Kidney (tissue), 22 donors: ENCODE measurements at places on chromosomes 13 and 19. TPM values are rescaled to one million over a fixed set of nuclear protein-coding genes. Genes with fewer than 3 reads are reported as not detected.

MYO1F gene
- 35.8 TPM for total RNA-seq

ZNF763 gene
- 9.8 TPM for total RNA-seq

SIN3B gene
- total RNA-seq, result 62.0 TPM

GEMIN7 gene
- 17.2 TPM for total RNA-seq

DNA sequence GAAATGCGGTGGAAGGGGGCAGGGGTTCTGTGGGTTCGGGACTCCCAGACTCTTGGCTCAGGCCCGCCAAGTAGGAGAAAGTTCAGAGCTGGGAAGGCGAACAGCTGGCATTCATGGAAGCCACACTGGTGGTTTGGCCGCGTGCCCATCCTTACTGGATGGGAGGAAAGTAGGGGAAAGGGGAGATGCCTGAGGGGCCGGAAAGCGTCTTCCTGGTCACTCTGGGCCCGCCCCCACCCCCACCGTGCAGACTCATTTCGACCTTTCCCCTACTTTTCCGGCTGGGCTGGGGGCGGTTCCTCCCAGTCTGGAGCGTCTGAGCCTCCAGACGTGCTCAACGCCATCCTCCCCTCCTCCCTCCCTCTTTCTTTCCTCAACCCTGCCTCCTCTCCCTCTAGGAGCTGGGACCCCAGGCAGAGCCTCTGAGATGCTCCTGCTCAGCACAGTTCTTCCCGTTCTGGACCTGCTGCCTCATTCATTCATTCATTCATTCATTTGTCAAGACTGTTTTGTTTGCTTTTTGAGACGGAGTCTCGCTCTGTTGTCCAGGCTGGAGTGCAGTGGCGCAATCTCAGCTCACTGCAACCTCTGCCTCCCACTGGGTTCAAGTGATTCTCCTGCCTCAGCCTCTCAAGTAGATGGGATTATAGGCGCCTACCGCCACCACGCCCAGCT is 3.5 kb downstream of the ANGPTL4 start:
- peaks cover 20% of the 10 kb centered on the region for H3K4me1 ChIP-seq
- no peak overlapping the region for H3K4me3 ChIP-seq
- no peaks in the 10 kb centered on the region for H3K36me3 ChIP-seq

GRCh38 chr13:67469623-67470022 is 239.5 kb upstream of the PCDH9 start:
- H3K4me3 ChIP-seq, result no peak overlapping the region
- no peak overlapping the region for H3K27ac ChIP-seq
- DNase-seq, result no peak
- no peaks in the 10 kb centered on the region for H3K27me3 ChIP-seq

GRCh38 chr13:61179741-61180140 is 235.9 kb downstream of the PCDH20 start:
- H3K4me1 ChIP-seq, result peaks cover 5% of the 10 kb centered on the region
- H3K4me3 ChIP-seq, result no peak overlapping the region
- no peaks in the 10 kb centered on the region for H3K36me3 ChIP-seq
- no peak overlapping the region for H3K27ac ChIP-seq

FCER2 gene
- 1.0 TPM for total RNA-seq

DNA sequence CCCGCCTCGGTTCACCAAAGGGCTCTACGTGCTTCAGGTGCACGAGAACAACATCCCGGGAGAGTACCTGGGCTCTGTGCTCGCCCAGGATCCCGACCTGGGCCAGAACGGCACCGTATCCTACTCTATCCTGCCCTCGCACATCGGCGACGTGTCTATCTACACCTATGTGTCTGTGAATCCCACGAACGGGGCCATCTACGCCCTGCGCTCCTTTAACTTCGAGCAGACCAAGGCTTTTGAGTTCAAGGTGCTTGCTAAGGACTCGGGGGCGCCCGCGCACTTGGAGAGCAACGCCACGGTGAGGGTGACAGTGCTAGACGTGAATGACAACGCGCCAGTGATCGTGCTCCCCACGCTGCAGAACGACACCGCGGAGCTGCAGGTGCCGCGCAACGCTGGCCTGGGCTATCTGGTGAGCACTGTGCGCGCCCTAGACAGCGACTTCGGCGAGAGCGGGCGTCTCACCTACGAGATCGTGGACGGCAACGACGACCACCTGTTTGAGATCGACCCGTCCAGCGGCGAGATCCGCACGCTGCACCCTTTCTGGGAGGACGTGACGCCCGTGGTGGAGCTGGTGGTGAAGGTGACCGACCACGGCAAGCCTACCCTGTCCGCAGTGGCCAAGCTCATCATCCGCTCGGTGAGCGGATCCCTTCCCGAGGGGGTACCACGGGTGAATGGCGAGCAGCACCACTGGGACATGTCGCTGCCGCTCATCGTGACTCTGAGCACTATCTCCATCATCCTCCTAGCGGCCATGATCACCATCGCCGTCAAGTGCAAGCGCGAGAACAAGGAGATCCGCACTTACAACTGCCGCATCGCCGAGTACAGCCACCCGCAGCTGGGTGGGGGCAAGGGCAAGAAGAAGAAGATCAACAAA is 2.6 kb downstream of the PCDH17 start:
- DNase-seq, result peak; percentile 66
- no peak overlapping the region for H3K27ac ChIP-seq
- peak overlapping the region; percentile 62 for H3K4me3 ChIP-seq

SPPL2B gene
- 94.1 TPM for total RNA-seq

DNA sequence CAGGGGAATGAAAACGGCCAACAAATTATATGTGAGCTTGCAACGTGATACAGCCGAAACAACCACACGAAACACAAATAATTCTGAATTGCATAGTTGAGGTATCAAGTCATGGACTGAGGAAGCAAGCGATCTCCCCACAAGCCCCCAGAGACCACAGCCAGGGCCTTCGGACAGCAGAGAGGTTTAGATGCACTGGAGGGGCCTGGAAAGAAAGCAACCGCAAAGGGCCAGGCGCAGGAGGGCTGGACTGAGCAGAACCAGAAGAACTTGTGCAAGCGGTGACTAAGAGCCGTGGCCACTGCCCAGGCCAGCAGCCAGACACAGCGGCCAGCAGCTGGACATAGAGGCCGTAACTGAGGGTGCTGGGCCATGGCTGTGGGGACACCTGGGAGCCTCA is 131.4 kb downstream of the TNFRSF19 start:
- H3K4me1 ChIP-seq, result peaks cover 11% of the 10 kb centered on the region
- H3K27me3 ChIP-seq, result no peaks in the 10 kb centered on the region
- H3K36me3 ChIP-seq, result no peaks in the 10 kb centered on the region
- DNase-seq, result no peak
- H3K27ac ChIP-seq, result no peak overlapping the region

DNA sequence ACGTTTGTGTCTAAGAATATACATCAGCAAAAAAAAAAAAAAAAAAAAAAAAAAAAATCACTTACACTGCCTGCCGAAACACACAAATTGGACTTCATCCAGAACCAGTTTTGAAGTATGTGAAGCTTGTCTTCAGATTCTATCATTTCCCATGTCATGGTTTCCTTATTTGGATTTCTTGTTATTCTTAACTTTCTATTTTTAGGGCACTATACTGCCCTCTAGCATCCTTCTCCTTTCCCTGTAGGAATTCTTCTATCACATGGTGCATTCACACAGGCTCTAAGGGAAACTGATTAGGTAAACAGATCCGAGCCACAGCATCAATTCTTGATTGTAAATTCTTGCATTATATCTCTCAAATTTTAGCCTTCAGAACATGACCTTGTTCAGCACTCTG is 1507.5 kb downstream of the OLFM4 start:
- H3K27ac ChIP-seq, result no peak overlapping the region
- no peak overlapping the region for H3K4me3 ChIP-seq
- DNase-seq, result peak; percentile 6
- H3K4me1 ChIP-seq, result no peaks in the 10 kb centered on the region
- H3K36me3 ChIP-seq, result no peaks in the 10 kb centered on the region

THAP8 gene
- 3.7 TPM for total RNA-seq

- no peak overlapping the region for H3K4me3 ChIP-seq
- no peak overlapping the region for H3K27ac ChIP-seq
- no peaks in the 10 kb centered on the region for H3K4me1 ChIP-seq
- H3K36me3 ChIP-seq, result no peaks in the 10 kb centered on the region
- no peaks in the 10 kb centered on the region for H3K27me3 ChIP-seq
Measured at GRCh38 chr13:72544042-72544441, 183.4 kb downstream of the MZT1 start.

DNA sequence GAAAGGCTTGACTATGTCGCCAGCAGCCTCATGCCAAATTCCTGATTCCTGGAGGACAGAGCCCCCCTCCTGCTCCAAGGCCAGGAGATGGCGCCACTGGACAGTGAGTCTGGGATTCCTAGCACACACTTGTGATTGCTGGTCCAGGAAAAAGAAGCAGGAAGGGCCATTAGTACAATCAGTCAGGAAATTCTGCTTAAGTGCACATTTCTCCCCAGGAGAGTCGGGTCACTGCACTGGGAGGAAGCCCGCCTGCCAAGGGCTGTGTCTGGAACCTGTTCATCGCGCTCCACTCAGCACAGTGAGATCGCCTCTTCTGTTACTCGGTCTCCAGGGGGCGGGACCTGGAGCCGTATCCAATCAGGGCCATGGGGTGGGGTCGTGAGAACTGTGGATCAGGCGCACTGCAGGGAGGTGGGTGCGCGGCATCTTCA is 65.1 kb downstream of the ZNF823 start:
- H3K4me3 ChIP-seq, result peak overlapping the region; percentile 67
- peak; percentile 93 for DNase-seq
- H3K27ac ChIP-seq, result no peak overlapping the region

DNA sequence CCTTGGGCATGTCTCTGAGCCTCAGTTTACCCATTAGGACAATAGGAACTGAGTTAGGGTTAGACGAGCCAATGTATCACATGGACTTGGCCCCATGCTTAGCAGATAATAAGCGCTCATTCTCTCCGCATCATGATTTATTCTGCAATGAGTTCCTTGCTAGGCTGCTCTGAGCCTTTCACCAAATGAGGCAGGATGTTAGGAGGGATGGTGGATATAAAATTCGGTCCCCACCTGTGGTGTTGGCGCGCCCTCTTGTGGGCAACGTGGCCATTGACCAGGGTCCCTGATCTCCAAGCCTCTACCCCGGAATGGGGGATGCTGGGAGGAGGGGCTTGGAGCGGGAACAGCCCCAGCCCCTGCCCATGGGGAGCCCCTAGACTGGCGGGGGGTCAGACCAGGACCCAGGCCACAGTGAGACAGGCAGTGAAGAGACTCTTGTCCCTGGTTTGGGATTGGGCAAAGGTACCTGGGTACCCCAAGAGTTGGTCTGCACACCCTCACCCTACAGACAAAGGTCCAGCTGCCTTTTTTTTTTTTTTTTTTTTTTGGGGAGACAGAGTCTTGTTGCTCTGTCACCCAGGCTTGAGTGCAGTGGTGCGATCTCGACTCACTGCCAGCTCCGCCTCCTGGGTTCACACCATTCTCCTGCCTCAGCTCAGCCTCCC is 43.9 kb downstream of the CERS4 start:
- no peaks in the 10 kb centered on the region for H3K4me1 ChIP-seq
- H3K27ac ChIP-seq, result no peak overlapping the region
- H3K36me3 ChIP-seq, result peaks cover 5% of the 10 kb centered on the region
- H3K27me3 ChIP-seq, result no peaks in the 10 kb centered on the region
- peak; percentile 91 for DNase-seq

KIR2DL1 gene
- total RNA-seq, result 0.25 TPM

GRCh38 chr13:31476266-31476665 is 263.1 kb upstream of the RXFP2 start:
- H3K4me1 ChIP-seq, result no peaks in the 10 kb centered on the region
- no peaks in the 10 kb centered on the region for H3K36me3 ChIP-seq
- peak; percentile 30 for DNase-seq
- H3K4me3 ChIP-seq, result no peak overlapping the region
- H3K27me3 ChIP-seq, result no peaks in the 10 kb centered on the region

DNA sequence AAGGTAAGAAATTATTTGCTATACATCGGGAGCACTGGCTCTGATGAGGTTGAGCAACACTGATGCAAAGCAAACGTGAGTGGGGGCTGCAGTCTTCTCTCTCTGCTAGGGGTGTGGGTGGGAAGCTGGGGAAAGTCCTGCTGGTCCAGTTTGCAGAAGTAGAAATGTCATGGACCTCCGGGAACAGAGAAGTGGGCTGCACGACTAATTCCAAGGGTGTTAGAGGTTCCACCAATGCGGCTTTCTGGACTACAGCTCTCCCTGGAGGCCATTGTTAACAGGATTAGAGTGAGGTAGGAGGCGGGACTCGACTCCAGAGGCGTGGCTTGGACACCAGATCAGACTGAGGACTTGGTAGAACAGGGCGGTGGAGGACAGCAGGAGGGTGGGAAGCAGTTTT is 5.7 kb upstream of the FBXO27 start:
- H3K27me3 ChIP-seq, result no peaks in the 10 kb centered on the region
- H3K27ac ChIP-seq, result no peak overlapping the region
- H3K4me1 ChIP-seq, result no peaks in the 10 kb centered on the region
- peak; percentile 89 for DNase-seq
- no peak overlapping the region for H3K4me3 ChIP-seq

GRCh38 chr13:46795321-46795720 is 1.6 kb downstream of the ESD start:
- DNase-seq, result no peak
- H3K4me1 ChIP-seq, result peaks cover 7% of the 10 kb centered on the region
- no peak overlapping the region for H3K4me3 ChIP-seq
- peaks cover 5% of the 10 kb centered on the region for H3K36me3 ChIP-seq

- no peak overlapping the region for H3K27ac ChIP-seq
- H3K4me3 ChIP-seq, result no peak overlapping the region
- no peaks in the 10 kb centered on the region for H3K27me3 ChIP-seq
- no peaks in the 10 kb centered on the region for H3K36me3 ChIP-seq
Measured at GRCh38 chr13:40026741-40027140, 371.3 kb downstream of the COG6 start.

DNA sequence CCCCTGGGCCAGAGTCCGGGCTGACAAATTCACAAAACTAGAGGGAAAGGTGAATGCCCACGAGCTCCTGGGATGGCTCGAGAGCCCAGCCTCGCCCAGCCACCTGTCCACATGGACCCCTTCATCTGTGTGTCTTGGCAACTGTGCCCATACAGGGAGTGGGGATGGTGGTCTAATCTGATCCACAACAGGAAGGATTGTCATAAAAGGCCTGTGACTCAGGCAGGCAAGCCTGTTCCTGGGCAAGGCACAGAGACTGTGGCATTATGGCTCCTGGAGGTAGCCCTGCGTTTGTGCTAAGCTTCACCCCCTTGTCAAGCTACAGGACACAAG is 20.0 kb downstream of the CAPS start:
- H3K36me3 ChIP-seq, result peaks cover 11% of the 10 kb centered on the region
- no peak for DNase-seq
- H3K27ac ChIP-seq, result no peak overlapping the region
- H3K27me3 ChIP-seq, result no peaks in the 10 kb centered on the region
- H3K4me3 ChIP-seq, result no peak overlapping the region

ANKRD24 gene
- 0.72 TPM for total RNA-seq
